Osteoblast (primary cell): ENCODE measurements at places on chromosomes 5 and 9. TPM values are rescaled to one million over a fixed set of nuclear protein-coding genes. Genes with fewer than 3 reads are reported as not detected.
A peak's percentile ranks its signal among the peaks of the same experiment; 100 is the strongest.

ACO1 gene
- total RNA-seq: 104 and 105 TPM in 2 replicates

SNCAIP gene
- 6.2 and 8.0 TPM in 2 replicates for total RNA-seq

SLCO6A1 gene
- total RNA-seq: not detected in 2 replicates

PTPN3 gene
- 2.9 TPM in 2 replicates for total RNA-seq

CER1 gene
- not detected in 2 replicates for total RNA-seq

IZUMO3 gene
- total RNA-seq: not detected in 2 replicates

DMAC1 gene
- total RNA-seq: 7.6 and 10.0 TPM in 2 replicates

PPP1R26 gene
- 9.4 and 10.5 TPM in 2 replicates for total RNA-seq

PRDM9 gene
- not detected in 2 replicates for total RNA-seq

CTXN3 gene
- total RNA-seq: not detected in 2 replicates

TXNDC8 gene
- total RNA-seq: not detected in 2 replicates

FOXD4L6 gene
- under 0.01 TPM in 1 of 2 replicates, not detected in the other for total RNA-seq

PSMB7 gene
- 136 and 138 TPM in 2 replicates for total RNA-seq

NNT gene
- total RNA-seq: 94.8 and 101 TPM in 2 replicates

DNA sequence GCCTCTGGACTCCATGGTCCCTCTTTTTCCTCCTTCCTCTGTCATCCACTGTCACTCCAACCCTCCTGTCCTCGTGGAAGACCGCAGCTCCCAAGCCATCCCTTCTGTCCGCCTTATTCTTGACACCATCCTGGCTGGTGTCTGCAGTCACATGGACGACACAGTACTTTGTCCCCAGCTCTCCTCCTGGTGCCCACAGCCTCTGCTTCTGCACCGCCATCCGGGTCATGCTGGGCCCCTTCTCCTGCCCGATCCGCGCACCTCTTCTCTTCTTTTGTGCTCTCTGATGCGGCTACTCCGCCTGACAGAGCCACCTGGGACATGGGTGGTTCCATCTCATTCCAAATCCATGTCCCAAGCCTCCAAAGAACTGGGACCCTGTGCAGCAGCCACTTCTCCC, 22.5 kb downstream of the ROPN1L start:
- peaks cover 15% of the 10 kb centered on the region for H3K4me1 ChIP-seq
- H3K27ac ChIP-seq: no peak overlapping the region
- H3K4me3 ChIP-seq: no peak overlapping the region
- H3K27me3 ChIP-seq: peaks cover 2% of the 10 kb centered on the region
- no peaks in the 10 kb centered on the region for H3K36me3 ChIP-seq

GRCh38 chr9:128479262-128479661, 23.5 kb downstream of the ODF2 start:
- H3K36me3 ChIP-seq: peaks cover 48% of the 10 kb centered on the region
- no peak overlapping the region for H3K4me3 ChIP-seq
- H3K27me3 ChIP-seq: no peaks in the 10 kb centered on the region
- no peak for DNase-seq

GRCh38 chr5:62139741-62140140, 166.3 kb upstream of the KIF2A start:
- no peaks in the 10 kb centered on the region for H3K27me3 ChIP-seq
- H3K4me3 ChIP-seq: no peak overlapping the region
- H3K36me3 ChIP-seq: no peaks in the 10 kb centered on the region

DNA sequence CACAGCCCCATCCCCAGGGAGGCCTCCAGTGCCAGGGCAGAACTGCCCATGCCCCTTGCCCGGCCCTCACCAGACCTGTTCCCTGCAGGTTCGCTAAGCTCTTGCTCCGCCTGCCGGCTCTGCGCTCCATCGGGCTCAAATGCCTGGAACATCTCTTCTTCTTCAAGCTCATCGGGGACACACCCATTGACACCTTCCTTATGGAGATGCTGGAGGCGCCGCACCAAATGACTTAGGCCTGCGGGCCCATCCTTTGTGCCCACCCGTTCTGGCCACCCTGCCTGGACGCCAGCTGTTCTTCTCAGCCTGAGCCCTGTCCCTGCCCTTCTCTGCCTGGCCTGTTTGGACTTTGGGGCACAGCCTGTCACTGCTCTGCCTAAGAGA, 110.1 kb downstream of the RXRA start:
- no peak for DNase-seq
- no peak overlapping the region for H3K27ac ChIP-seq
- H3K4me3 ChIP-seq: no peak overlapping the region
- H3K27me3 ChIP-seq: no peaks in the 10 kb centered on the region

DNA sequence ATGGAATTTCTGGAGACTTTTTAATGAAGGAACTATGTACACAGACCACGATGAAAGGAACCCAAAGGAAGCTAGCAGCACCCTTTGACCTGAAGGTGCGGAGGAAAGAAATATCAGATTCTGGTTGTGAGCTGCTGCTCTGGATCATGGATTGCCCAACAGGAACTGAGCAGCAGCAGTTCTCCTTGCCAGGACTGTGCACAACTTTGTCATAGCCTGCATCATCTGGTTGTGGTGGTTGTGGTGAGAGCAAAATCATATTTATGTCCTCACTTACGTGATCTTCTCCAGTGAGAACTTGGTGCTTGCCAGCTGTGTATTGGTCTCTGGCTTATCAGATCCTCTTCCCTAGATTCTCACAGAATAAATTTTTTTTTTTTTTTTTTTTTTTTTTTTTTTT, 70.7 kb upstream of the LPAR1 start:
- no peaks in the 10 kb centered on the region for H3K4me1 ChIP-seq
- no peak overlapping the region for H3K4me3 ChIP-seq
- H3K36me3 ChIP-seq: no peaks in the 10 kb centered on the region

DNA sequence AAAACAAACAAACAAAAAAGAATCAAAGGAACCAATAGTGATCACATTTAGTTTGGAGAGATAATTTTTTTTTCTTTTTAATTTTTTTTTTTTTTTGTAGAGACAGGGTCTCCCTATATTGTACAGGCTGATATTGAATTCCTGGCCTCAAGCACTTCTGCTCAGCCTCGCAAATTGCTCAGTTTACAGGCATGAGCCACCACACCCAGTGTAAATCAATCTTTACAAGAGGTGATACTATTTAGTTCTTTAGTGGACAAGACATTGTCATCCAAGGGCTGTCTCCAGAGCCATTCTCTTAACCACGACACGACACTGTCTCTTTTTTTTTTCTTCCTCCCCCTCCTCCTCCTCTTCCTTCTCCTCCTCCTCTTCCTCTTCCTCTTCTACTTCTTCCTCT, 29.6 kb downstream of the ERAP2 start:
- no peak for DNase-seq
- no peaks in the 10 kb centered on the region for H3K27me3 ChIP-seq
- no peak overlapping the region for H3K4me3 ChIP-seq

DNA sequence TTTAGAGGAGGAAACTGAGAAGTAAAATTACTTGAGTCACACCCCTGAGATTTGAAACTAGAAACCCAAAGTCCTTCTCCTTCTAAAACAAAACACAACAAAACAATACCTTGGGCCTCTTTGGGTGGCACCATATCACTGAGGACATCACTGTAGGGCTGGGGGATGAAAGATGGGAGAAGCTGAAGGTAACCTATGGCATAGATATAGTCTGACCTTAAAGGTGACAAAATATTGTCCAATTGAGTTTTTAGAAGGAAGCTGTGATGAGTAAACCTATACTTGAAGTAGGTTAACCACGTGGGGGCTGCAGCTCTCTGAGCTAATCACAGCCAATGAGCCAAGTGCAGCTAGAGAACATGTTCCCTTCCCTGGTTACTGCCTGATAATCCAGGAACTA, 167.4 kb upstream of the CD180 start:
- peaks cover 9% of the 10 kb centered on the region for H3K4me1 ChIP-seq
- H3K27ac ChIP-seq: no peak overlapping the region
- no peak for DNase-seq
- no peak overlapping the region for H3K4me3 ChIP-seq
- H3K36me3 ChIP-seq: no peaks in the 10 kb centered on the region
- H3K27me3 ChIP-seq: no peaks in the 10 kb centered on the region

DNA sequence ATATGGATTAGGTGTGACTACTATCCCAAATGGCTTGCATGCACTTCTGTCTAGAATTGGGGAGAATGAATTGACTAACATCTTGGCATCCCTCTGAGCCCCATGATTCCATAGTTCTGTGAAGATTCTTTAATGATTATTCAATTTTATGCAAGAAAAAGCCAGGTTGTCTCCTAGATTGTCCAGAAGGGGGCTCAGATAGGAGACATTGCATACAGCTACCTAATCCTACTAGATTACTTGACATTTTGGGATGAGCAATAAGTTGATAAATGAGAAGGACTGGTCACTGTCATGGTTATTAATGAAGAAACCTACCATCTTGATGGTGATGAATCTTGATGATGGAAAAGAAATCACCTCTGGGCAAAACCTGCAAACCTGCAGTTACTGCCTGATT, 117.0 kb downstream of the CARTPT start:
- H3K4me3 ChIP-seq: no peak overlapping the region
- H3K27ac ChIP-seq: no peak overlapping the region
- H3K4me1 ChIP-seq: peaks cover 10% of the 10 kb centered on the region
- no peaks in the 10 kb centered on the region for H3K36me3 ChIP-seq

GRCh38 chr5:81214848-81215247, 18.3 kb upstream of the CKMT2 start:
- no peaks in the 10 kb centered on the region for H3K27me3 ChIP-seq
- no peak for DNase-seq
- H3K27ac ChIP-seq: no peak overlapping the region
- no peak overlapping the region for H3K4me3 ChIP-seq

GRCh38 chr5:60805463-60805862, 38.6 kb downstream of the ELOVL7 start:
- no peak for DNase-seq
- no peaks in the 10 kb centered on the region for H3K27me3 ChIP-seq
- H3K36me3 ChIP-seq: no peaks in the 10 kb centered on the region
- no peak overlapping the region for H3K27ac ChIP-seq
- peaks cover under 1% of the 10 kb centered on the region for H3K4me1 ChIP-seq

GRCh38 chr5:79416499-79416898, 97.4 kb downstream of the HOMER1 start:
- no peaks in the 10 kb centered on the region for H3K4me1 ChIP-seq
- no peak for DNase-seq
- H3K4me3 ChIP-seq: no peak overlapping the region
- H3K27me3 ChIP-seq: no peaks in the 10 kb centered on the region

GRCh38 chr9:29806937-29807618, 2233.8 kb upstream of the C9orf72 start:
- no peaks in the 10 kb centered on the region for H3K4me1 ChIP-seq
- H3K27me3 ChIP-seq: no peaks in the 10 kb centered on the region
- no peak overlapping the region for H3K4me3 ChIP-seq
- no peaks in the 10 kb centered on the region for H3K36me3 ChIP-seq
- no peak for DNase-seq

DNA sequence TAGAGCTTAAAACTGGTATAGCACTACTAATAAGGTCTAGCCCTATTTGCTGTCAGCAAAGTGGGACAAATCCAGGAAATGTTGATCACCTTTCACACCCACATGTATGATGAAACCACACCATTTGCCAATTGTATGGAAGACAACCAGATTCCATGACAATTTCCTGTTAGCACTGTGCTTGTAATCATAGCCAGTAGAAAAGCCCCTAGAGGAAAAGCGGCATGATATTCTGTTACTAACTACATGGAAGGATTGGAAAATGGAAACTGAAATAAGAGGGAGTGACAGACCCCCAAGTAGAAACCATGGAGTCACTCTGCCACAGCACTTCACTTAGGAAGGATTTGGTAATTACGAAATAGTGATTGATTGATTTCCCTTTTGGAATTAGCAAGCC, 923 bp downstream of the SPATA6L start:
- no peak for DNase-seq
- peak overlapping the region; percentile 71 for H3K4me3 ChIP-seq
- no peaks in the 10 kb centered on the region for H3K27me3 ChIP-seq

- H3K27ac ChIP-seq: no peak overlapping the region
- H3K4me1 ChIP-seq: peaks cover 38% of the 10 kb centered on the region
- H3K4me3 ChIP-seq: no peak overlapping the region
- no peaks in the 10 kb centered on the region for H3K36me3 ChIP-seq
These were observed 120.8 kb downstream of the GALNT10 start for GRCh38 chr5:154311362-154311761.

DNA sequence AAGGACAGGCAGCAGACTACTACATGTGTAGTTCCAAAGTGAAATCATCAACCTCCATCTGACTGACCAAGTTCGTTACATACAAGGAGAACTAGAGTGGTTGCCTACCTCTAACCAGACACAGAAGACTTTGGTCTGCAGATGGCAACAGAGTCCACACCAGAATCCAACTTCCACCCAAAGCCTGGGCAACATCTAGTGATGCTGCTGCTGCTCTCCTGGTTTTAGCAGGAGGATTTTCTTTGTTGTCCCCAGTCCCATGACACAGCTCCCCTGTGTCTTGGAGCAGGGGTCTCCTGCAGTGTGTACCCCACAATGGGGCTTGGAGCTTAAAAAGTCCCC, 46.4 kb upstream of the APC start:
- no peaks in the 10 kb centered on the region for H3K27me3 ChIP-seq
- H3K36me3 ChIP-seq: no peaks in the 10 kb centered on the region
- no peak overlapping the region for H3K4me3 ChIP-seq
- H3K4me1 ChIP-seq: peaks cover 8% of the 10 kb centered on the region

- H3K27me3 ChIP-seq: no peaks in the 10 kb centered on the region
- no peak overlapping the region for H3K4me3 ChIP-seq
- no peak for DNase-seq
- H3K4me1 ChIP-seq: peaks cover 9% of the 10 kb centered on the region
- no peak overlapping the region for H3K27ac ChIP-seq
- no peaks in the 10 kb centered on the region for H3K36me3 ChIP-seq
These were observed 22.5 kb downstream of the CDC42SE2 start for GRCh38 chr5:131286400-131286715.

- DNase-seq: peak; percentile 67
- H3K27ac ChIP-seq: no peak overlapping the region
- peaks cover 61% of the 10 kb centered on the region for H3K27me3 ChIP-seq
- H3K36me3 ChIP-seq: no peaks in the 10 kb centered on the region
- H3K4me1 ChIP-seq: peaks cover 7% of the 10 kb centered on the region
- peak overlapping the region; percentile 80 for H3K4me3 ChIP-seq
These were observed 1.4 kb downstream of the NR6A1 start for GRCh38 chr9:124769549-124770358.

GRCh38 chr5:39213447-39214207, 5.7 kb downstream of the FYB1 start:
- H3K27me3 ChIP-seq: peaks cover 13% of the 10 kb centered on the region
- H3K4me1 ChIP-seq: no peaks in the 10 kb centered on the region
- H3K36me3 ChIP-seq: no peaks in the 10 kb centered on the region
- no peak for DNase-seq

DNA sequence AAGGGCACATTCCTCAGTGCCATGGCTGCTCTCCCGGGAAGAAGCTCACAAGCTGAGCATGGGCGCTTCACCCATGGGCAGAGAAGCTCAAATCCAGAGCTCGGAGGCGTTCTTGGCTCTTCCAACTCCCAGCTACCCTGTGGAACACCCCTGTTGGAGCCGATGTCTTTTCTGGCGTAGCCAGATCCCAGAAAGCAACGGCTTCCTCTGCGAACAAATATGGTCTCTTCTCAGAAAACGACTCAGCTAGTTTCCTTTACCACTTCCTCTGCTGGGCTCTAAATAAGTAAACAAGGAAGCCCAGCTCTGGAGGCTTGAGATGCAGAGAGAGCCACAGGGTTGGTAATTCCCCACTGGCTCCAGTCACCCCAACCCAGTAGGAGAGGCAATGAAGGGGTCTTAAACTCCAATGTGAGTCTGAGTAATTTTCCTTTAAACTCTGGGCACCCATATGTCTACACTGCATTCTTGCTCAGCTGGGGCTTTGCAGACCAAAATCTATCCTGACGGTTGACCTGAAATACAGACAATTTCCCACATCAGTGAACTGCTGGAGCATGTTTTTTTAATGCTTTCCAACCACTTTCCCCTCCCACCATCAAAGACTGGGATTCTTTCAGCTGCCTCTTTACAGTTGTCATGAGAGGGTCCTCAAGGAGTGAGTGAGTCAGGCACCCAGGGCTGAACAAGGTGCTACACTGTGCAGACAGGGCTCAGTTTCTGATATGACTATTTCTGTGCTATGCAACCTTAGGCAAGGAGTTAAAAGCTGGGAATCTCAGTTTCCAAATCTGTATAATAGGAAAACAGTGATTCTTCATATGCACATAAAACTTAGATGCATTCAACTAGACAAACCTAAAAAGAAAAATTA, at the start of gene LCP2:
Gene LCP2, minus strand, starts transcription at position 189 of the 874 bp plus-strand sequence. Its CDS starts 166 bp downstream, at position 23.
- DNase-seq: no peak
- no peak within 1 kb of the TSS for H3K4me3 ChIP-seq
- H3K27ac ChIP-seq: no peak within 1 kb of the TSS
